HCT116 (cell line): ENCODE measurements at places on chromosomes 12 and 14.

DNA sequence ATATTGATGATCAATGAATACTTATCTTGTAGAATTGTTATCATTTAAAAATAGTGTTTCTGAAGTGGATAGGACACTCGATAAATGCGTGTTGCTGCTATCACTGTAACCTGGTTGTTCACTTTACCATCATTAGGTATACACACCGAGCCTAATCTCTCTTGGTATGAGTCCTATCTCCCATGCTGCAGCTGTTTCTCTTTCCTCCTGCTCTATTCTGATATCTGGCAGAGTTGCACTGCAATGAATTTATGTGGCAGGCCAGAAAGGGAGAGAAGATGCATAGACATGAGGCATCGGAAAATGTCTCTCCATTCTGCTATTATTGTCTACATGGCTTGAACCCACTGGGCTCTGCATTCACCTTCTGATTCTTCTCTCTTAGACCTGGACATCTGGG is 26.7 kb downstream of the KCNK10 start:
- no peak for DNase-seq

GRCh38 chr12:39048395-39048794 is 143.0 kb upstream of the CPNE8 start:
- DNase-seq, result no peak

DNA sequence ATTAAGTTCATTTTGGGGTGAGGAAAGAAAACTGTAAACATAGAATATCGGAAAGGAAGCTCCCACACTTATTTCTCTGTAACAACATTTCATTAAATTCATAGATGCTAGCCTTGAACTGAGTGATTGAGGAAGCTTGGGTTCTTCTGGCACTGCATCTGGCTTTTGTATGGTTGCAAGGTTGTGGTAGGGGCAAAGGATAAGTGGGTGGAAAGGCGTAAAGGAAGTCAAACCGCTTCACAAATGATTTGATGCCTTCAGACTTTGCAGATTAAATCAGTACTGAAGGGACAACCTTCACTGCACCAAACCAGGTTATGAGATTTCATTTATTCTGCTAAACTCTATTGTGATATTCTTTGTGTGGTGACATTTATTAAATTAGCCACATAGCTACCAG is 28.1 kb upstream of the PAX9 start:
- DNase-seq, result no peak

- no peak for DNase-seq
These were observed 13.7 kb upstream of the ST8SIA1 start for GRCh38 chr12:22348208-22348607.

- no peak for DNase-seq
These were observed 81.1 kb upstream of the PSMA6 start for GRCh38 chr14:35211067-35211466.

GRCh38 chr14:83421711-83422110 is 1888.1 kb upstream of the SEL1L start:
- no peak for DNase-seq

GRCh38 chr12:133023566-133023965 is 13.7 kb upstream of the ZNF84 start:
- DNase-seq, result no peak

- DNase-seq, result no peak
These were observed 178.9 kb upstream of the BCL2L14 start for GRCh38 chr12:11891754-11892386.

DNA sequence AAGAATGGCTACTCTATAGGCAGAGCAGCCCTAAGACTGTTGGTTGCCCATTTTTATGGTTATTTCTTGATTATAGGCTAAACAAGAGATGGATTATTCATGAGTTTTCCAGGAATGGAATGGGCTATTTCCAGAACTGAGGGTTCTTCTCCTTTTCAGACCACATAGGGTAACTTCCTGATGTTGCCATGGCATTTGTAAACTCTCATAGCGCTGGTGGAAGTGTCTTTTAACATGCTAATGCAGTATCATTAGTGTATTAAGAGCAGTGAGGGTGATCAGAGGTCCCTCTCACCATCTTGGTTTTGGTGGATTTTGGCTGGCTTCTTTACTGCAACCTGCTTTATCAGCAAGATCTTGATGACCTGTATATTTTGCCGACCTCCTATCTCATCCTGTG is 904.6 kb upstream of the FBXO33 start:
- DNase-seq, result no peak

DNA sequence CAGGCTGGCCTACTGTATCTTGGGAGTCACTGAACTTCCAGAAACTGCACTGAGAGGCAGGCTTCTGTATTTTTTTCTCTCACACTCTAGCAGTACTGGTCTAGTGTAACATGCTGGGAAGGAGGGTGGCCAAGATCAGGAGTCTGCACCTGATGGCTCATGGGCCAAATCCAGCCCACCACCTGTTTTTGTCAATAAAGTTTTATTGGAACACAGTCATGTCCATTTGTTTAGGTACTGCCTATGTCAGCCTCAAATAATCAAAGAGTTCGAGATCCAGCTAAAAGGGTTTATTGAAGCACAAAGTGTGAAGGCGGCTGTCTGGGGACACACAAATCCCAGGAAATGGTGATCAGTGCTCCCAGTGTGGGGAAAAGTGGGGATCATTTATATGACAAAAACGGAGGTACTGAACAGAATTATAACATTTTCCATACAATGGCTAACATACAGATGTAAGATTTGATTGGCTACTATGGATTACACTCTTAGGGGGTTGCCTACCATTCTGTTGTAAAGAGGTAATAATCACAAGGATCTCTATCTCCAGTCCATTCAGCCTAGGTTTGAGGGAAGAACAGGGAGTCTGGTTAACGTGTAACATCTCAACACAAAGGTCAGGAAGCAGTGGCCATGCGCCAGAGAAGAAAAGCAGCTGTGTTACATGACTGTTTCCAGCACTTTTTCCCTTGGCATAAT is 12.9 kb downstream of the USP30 start:
- DNase-seq, result no peak

DNA sequence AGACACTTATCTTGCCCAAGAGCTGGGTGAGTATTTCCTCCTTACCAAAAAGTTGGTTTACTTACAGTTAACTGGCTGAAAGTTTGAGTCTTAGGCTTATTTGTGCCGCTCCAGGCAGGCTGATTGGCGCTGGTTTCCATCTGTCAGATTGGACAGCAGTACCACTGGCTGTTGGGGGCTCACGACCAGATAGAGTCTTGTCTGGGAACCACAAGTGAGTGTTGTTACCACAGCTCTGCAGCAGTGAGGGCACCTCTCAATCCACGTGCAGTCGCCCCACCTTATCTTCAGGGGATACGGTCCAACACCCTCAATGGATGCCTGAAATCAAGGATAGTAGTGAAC is 58.9 kb downstream of the DDX51 start:
- no peak for DNase-seq

DNA sequence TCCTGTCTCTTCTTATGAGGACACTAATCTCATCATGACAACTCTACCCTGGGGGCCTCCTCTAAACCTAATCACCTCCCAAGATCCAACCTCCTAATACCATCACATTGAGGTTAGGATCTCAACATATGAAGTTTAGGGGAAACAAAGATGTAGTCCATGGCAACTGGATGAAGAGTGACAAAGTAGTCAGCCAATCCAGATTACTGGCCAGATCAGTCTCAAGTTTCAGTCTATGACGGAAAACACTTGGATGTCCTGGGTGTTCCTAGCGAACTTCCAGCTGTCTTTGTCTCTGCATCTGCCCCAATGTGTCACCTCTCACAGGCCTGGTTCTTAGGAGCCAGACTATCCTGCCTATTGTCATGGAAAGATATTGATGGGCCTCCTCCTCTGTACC is 630.8 kb downstream of the AACS start:
- DNase-seq, result no peak
